ENCODE measurements at places on chromosomes 5 and 9.

GRCh38 chr9:20187318-20187717, 398.5 kb upstream of the SLC24A2 start:
- DNase-seq: no peak

DNA sequence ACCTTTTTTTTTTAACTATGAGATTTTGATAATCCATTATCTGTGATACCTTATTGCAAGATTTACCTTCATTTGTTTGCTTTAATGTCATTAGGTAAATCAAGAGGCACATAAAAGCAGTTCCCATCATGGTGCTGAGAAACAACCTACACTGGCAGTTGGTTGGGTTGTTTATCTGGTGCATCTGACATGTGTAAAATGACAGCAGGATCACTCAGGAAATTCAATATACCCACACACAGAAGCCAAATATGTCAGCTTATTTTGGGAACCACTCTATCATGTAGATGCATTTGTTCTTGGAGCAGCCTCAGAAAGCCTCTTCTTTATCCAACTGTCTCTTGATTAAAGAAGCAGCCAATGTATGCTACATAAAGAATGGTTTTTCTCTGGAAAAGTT, 7.8 kb upstream of the CCDC192 start:
- DNase-seq: no peak

DNA sequence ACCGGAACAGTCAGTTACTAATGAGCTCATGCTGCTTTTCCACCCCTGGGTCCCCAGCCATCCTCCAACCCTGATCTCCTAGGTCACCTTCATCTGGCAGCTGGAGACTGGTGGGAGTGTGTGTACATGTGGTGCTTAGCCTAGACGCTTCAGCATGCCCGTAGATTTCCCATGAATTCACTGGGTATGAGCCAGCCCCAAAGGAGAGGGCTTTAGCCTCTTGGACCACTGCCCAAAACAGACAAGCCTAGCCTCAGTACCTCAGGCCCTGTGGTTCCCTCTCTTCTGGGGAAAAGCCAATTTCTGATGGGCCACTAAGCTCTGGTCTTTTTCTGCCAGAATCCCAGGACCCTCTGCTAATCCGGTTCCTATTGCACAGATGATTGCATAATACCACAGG, 48.0 kb upstream of the ASTN2 start:
- DNase-seq: no peak

- no peak for DNase-seq
Measured at GRCh38 chr5:61289669-61290306, 42.3 kb upstream of the ZSWIM6 start.

DNA sequence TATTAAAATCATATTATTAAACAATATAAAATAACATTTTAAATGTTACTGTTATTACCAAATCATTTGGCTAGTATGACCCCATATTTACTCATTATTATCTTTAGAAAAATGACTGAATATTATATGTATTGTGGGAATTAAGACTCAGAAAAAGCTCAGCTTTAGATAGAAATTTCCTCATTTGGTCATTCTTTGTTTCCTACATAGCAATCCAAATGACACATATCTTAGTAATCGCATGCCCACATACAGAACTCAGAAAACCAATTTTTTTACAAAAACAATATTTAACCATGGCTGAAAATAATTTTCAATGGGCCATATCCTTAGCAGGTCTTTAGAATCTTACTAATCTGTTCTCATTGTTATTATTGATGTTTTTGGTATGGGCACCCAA, 53.8 kb upstream of the TSLP start:
- DNase-seq: no peak
